ENCODE measurements at places on chromosomes 2 and 18.

GRCh38 chr2:233480490-233481202 is 85.9 kb downstream of the USP40 start:
- no peak for ATAC-seq

DNA sequence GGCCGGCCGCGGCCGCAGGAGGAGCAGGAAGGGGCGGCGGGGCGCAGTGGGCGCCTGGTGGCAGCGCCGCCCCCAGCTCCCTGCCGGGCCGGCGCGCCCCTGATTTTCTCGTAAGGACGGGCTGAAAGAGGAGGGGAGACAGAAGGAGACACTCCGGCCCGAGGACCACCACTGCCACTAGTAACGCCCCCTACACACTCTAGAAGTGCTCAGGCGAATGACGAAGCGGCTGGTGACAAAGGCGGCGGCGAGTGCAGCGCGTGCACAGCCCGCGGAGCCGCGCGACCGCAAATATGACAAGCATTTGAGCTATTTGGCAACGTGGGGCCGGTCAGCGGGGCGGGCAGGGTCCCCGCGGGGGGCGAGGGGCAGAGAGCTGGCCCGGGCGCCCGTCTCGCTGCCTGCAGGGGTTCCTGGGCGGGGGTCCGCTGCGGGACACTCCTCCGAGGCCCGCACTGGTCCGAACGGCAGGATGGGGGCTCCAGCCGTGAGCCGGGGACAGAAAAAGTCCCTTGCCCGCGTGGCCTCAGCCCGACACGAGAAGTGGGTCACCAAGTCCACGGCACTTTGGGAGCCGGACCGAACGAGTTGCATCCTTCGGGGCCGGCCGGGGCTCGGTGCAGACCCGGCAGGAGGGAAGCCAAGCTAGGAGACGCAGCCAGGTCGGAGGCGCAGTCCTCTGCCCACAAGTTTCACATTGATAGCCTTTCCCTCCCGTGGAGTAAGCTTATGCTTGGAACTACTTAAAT is 524 bp upstream of the SERTAD2 start:
- ATAC-seq, result peak; percentile 46

DNA sequence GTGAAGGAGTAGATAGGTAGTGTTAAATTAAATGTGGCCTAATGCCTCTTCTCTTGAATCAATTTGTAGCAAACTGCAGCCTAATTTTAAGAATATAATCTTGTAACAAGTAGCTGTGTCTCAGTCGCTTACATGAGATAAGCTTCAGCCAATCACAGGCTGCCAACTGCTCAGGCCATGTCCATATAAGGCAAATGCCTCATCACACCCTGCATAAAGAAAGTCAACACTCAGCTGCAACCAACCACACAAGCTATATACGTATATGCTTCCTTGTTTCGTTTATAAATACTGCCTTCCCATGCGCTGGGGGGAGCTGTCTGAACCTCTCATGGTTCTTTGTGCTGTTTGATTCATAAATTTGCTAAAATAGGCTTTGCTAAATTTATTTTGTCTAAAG is 476.3 kb downstream of the TRIB2 start:
- ATAC-seq, result peak; percentile 58

DNA sequence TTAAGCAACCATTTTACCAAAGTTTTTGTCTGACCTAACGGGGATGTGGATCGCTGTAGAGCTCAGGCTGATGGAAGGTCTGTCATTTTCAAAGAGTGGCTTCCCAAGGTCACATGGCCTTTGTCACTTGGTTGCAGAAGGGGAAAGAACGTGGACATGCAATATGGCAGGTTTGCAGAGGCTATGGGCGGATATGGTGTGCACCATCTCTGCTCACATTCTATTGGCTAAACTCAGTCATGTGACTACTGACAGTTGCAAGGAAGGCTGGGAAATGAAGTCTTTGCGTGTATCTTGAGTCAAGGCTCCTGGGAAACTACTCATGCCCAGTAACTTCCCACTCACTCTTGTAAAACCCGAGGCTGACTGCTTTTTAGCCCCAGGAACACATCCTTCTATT is 96.8 kb downstream of the ST6GAL2 start:
- no peak for ATAC-seq

DNA sequence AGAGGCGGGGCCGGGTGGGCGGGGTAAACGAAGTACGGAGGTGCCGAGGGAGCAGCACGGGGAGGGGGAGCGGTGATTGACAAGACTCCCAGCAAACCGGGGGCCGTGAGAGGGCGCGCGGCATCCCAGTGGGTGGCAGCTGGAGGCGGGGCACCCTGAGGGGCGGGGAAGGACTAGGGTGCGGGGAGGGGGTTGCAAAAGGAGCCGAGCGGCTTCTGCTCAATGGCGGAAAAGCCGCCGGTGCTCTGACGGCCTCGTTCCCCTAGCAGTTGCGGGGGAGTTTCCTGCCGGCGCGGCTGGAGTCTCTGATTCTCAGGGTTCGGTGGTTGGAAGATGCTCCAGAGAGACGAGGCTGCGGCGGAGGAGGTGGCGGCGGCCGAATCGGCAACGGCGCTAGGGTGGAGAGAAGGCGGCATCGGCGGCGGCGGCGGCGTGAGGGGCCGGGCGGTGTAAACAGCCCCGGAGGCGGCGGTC is at the start of gene PPM1B:
PPM1B (plus strand) TSS at position 195 of the 474 bp plus-strand sequence. CDS start 32,325 bp downstream, outside the sequence.
- peak; percentile 76 for ATAC-seq

DNA sequence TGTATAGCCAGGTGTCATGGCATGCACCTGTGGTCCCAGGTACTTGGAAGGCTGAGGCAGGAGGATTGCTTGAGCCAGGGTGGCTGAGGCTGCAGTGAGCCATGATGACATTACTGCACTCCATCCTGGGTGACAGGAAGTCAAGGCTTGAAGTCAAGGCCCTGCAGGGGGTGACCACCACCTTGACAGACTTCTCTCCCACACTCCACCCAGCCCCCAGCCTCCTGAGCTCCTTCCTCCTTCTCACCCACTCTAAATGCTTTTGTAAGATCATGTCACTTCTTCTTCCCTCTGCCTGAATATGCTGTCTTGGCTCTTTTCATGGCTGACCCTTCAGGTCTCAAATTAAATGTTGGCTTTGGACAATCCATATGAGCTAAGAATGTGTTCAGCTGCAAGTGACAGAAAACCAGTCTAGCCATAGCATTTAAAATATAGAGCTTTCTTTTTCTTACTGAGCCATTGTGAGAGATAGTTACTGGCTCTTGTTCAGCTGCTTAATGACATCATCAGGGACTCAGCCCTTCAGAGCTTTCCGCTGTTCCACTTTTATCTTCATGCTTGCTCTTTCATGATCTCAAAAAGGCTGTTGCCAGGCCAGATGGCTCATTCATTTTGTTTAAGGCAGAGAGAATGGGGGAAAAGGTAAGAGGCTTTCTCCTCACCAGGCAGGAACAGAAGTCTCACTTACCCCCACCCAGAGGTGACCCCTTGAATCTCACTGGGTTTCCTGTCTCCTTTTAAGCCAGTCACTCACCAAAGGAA is 36.7 kb upstream of the TTC39C start:
- ATAC-seq, result peak; percentile 59

GRCh38 chr2:224682134-224682533 is 34.0 kb downstream of the CCDC195 start:
- no peak for ATAC-seq

GRCh38 chr2:203112342-203112741 is 97.7 kb downstream of the NBEAL1 start:
- ATAC-seq, result no peak

- no peak for ATAC-seq
These were observed 22.0 kb downstream of the KATNAL2 start for GRCh38 chr18:46939337-46939963.

GRCh38 chr18:22052405-22053105 is 116.8 kb upstream of the GATA6 start:
- ATAC-seq, result no peak

DNA sequence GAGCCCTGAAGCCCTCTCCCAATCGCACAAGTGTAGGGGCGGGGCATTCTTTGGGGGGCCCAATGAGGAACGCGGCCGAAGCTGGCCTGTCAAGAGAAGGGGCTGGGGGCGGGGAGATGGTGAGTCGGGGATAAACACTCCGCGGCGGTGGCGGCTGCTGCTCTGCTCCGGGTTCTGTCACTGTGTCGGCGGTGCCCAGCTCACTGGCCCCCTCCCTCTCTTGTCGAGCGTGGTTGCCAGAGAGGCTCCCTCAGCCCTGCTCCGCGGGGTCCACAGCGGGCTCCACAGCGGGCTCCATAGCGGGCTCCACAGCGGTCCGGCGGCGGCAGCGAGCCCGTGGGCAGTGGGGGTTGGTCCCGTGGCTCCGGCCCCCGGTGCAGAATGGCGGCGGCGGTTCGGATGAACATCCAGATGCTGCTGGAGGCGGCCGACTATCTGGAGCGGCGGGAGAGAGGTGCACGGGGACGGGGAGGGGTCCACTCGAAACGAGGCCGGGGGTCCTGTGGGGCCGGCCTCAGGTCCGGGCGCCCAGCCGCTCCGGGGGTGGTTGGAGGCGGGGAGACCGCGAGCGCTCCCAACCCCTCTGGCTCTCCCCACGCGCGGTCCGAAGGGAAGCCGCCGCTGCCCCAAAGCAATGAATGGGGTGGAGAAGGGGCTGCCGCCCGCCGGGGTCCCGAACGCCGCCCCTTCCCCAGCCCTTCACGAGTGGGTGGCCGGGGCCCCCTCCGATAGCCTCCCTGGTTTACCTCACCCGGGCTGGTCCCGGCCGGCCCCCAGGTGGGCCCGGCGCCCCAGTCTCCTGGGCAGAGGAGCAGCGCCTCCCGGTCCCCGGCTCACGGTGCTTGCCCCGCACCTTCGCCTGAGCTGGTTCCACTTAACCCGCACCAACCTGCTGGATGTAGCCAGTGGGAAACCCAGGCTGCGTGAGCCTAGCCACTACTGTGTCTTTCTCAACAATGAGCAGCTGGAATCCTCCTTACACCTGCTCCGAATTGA is at the start of gene MXD1:
MXD1 (plus strand) TSS at position 160 of the 996 bp plus-strand sequence; CDS start at position 382, 222 bp downstream.
- no peak for ATAC-seq

DNA sequence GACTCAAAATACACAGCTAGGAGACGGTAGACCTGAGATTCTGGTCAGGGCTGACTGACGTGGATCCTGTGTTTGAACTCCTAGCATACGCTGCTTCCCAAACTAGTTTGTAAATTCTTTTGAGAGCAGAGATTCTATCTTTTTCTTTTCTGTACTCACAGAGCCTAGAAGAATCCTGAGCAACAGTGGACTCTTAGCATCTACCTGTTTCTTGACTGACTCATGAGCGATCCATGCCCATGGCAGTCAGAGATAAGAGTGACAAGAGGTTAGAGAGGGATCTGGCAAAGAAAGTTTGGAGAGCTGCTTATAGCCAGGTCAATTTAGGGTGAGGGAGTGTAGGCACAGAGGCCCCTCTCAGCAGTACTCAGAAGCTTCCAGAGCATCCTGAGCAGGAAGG is 41.1 kb upstream of the PPP1CB start:
- ATAC-seq, result no peak

DNA sequence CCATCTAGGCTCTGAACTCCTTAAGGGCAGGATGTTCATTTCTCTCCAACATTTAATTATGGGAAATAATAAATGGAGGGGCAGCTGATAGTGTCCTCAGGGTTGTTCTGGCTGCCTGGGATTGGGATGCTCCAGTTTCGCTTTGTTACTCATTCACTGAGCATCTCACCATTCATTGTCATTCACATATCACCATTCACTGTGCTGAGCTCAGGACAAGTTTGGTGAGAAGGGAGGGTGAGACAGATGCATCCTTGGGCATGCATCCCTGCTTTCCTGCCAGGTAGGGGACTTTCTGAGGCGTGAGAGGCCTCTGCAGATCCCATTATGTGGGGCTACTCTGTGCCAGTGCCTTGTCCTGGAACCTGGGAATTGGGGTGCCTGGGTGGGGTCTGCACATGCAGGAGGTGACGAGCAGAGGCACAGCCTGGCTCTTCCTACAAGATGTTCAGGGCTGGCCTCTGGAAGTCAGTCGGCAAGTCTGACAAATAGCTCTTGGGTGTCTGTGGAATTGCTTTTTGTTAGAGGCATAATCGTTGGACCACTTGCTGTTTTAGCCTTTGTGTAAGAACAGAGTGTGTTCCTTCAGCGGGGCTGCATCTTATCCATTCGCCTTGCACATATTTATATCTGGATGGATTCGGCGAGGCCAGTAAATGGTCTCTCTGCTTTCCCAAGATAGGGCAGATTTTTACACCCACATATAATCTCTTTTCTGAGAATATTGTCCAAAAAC is 323.2 kb upstream of the THSD7B start:
- no peak for ATAC-seq

- no peak for ATAC-seq
These were observed 11.7 kb upstream of the GPC1 start for GRCh38 chr2:240423788-240424191.

GRCh38 chr2:217489145-217489960 is 513.4 kb downstream of the TNS1 start:
- ATAC-seq, result no peak

DNA sequence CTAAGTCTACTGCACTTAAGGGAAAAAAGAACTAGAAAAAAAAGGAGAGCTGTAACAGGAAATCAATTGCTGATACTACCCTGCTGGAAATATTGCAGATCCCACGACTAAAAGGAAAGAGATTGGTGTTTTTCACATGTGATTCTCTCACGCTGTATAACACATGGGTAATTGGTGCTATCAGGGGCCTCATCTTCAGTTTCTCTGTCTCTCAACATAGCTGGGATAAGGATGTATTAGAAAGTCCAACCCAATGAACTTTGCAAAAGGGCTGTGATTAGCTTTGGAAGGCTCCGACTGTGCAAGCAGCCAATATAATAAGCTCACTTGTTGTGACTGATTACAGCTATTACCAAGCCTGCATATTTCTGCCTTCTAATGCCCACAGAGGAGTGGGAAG is 133.4 kb downstream of the NRP2 start:
- ATAC-seq, result no peak

GRCh38 chr2:70947556-70948184 is 12.0 kb downstream of the ATP6V1B1 start:
- ATAC-seq, result peak; percentile 10

- no peak for ATAC-seq
These were observed 321.9 kb upstream of the GALNT5 start for GRCh38 chr2:156935616-156936015.

DNA sequence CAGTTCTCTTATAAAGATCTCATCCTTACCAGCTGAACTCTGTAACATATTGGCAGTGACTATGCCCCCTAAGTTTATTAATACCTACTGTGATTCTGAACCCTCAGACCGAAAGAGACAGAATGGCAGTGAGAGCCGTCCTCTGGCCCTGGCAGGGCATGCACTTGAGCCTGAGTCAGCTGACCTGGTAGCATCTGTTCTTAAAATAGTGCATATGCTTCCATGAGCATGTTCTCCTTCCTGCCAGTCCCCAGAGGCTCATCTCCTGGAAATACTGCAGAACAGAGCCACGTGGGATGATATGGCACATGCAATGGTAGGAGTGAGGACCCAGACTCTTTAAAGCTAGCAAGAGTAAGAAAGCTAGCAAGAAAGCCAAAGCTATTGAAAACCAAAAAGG is 59.0 kb downstream of the RASGRP3 start:
- no peak for ATAC-seq

GRCh38 chr2:77149565-77149964 is 372.6 kb downstream of the LRRTM4 start:
- no peak for ATAC-seq

GRCh38 chr2:234048049-234048448 is 2.5 kb upstream of the SPP2 start:
- no peak for ATAC-seq

- no peak for ATAC-seq
These were observed 57.0 kb upstream of the SCN1A start for GRCh38 chr2:166184789-166185188.

- ATAC-seq, result peak; percentile 12
These were observed 20.6 kb upstream of the NDUFV2 start for GRCh38 chr18:9081940-9082339.

- no peak for ATAC-seq
These were observed 148.4 kb downstream of the SH3RF3 start for GRCh38 chr2:109277406-109277805.

Data from activated T-helper 17 cell treated with anti-CD3 and anti-CD28 coated beads, Interleukin-2, amount 50 U/mL, for 72 hours (primary cell).